ENCODE measurements at places on chromosomes 1 and 21. TPM values are rescaled to one million over a fixed set of nuclear protein-coding genes. Genes with fewer than 3 reads are reported as not detected.
A peak's percentile ranks its signal among the peaks of the same experiment; 100 is the strongest.

DNA sequence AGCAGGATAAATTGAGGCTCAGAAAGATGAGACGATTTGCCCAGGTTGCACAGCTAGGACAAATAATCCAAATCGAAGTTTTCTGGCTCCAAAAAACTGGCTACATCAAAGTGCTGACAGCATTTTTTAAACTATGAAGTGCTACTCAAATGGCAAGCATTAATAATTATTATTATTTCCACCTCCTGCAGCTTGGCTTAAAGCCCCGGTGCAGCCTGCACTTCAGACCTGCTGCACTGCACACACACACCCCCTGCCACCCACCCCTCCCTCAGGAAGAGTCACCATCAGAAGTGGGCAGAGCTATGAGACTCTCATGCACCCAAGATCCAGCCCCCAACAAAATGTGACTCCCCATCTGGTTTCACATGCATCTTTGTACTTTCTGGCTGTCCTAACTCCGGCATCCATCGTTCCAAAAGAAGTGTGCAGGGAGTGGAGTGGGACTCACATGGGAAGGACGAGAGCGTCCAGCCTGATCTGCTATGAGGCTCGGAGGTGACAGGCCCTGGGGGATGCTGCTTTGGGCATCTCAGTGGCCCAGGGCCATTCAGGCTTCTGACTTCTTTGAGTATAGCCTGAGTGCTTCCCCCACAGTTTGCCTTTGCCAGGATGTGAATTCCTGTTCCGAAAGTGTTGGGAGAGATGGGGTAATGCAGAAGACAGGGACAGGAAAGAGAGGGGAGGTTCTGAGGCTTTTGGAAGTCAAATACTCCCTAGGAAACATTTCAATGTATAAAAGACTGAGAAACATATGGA, 65.0 kb upstream of the FAM20B start:
- DNase-seq, result no peak

- DNase-seq, result no peak
These were observed 418.5 kb downstream of the PTPRC start for GRCh38 chr1:199057322-199057721.

DNA sequence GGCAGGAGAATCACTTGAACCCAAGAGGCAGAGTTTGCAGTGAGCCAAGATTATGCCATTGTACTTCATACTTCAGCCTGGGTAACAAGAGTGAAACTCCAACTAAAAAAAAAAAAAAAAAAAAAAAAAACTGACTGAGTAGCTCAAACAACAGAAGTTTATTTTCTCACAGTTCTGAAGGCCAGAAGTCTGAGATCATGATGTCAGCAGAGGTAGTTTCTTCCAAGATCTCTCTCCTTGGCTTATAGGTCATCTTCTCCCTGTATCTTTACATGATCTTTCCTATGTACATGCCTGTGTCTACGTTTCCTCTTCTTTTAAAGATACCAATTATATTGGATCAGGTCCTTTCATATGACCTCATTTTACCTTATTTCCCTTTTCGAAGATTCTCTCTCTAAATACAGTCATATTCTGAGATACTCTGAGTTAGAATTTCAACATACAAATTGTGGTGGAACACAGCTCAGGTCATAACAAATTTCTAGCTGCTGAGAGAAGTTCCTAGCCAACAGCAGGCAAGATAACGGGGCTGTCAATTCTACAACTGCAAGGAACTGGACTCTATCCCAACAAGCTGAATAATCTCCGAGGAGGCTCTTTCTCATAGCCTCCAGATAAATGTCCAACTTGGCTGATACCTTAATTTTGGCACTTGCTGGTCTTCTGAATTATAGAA, 187.7 kb upstream of the ADAMTS5 start:
- DNase-seq, result no peak

DNA sequence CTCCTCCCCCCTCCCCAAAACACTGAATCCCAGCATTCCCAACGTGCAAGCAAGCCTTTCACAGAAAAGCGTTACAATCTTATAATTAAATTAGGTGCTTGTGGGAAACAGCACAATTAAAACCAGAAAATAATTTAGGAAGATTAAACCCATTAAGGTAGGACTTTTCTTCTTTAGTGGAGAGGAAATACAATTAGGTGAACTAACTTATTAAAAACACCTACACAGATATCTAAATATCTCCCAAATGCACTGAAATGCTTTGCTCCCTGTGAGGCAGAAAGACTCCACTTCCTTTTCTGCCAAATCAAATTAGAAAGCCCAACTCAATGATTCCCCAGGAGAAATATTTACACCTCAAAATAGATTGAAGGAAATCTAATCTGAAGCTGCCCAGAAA, 60.9 kb upstream of the ETS2 start:
- no peak for DNase-seq

DNA sequence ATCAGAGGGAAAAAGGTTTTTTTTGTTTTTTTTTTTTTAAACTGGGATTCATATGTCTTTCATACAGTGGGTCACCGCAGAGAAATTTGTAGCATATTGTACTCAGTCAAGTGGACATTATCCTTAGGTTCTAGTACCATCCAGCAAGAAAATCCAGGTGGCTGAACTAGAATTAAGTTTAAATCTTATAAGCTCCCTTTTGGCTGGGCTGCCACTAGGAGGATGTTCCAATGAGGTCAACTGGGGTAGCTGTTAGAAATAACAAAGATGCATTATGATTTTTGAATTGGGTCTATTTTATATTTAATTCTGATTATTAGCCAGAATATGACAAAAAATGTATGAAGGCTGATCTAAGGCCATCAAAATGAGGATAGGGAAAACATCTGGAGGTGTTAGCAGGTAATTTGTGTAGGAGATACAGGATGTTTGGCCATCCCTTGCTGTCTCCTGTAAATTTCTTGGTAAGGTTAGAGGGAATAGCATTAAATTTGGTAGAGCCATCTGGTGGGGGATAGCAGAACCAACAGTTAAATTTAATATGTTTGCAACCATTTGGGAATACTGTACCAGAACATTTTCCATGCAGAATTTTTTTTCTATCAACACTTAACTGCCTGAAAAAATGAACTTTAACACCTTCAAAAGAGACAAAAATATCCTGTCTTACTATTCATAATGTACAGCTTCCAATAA, 568.5 kb upstream of the B3GALT2 start:
- DNase-seq, result no peak

DNA sequence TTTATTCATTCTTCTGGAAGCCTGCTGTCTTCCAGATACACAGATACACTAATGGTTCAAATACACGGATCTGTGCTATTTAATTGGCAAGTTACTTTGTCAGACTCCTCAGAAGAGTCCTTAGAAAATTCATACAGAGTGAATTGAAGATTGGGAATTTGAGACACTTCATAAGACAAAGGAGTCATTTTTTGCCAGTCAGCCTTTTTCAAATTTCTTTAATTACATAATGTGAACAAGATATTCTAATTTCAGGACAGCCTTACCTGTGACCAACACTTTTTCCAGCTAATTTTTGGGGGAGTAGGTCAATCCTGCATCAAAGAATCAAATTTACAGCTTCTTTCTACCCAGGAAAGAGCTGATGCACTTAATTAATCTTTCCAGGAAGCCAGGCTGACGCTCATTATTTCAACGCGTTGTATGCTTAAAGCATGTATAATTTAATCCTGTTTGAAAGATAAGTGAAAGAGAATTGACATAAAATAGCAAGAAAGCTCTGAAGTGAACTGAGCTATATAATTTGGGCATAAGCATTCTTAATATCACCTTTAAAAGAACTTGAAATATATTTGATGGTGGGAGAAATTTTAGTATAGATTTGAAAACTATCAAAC, 12.8 kb upstream of the NRIP1 start:
- no peak for DNase-seq

GRCh38 chr1:153361480-153362109, 3.9 kb downstream of the S100A9 start:
- no peak for DNase-seq

DNA sequence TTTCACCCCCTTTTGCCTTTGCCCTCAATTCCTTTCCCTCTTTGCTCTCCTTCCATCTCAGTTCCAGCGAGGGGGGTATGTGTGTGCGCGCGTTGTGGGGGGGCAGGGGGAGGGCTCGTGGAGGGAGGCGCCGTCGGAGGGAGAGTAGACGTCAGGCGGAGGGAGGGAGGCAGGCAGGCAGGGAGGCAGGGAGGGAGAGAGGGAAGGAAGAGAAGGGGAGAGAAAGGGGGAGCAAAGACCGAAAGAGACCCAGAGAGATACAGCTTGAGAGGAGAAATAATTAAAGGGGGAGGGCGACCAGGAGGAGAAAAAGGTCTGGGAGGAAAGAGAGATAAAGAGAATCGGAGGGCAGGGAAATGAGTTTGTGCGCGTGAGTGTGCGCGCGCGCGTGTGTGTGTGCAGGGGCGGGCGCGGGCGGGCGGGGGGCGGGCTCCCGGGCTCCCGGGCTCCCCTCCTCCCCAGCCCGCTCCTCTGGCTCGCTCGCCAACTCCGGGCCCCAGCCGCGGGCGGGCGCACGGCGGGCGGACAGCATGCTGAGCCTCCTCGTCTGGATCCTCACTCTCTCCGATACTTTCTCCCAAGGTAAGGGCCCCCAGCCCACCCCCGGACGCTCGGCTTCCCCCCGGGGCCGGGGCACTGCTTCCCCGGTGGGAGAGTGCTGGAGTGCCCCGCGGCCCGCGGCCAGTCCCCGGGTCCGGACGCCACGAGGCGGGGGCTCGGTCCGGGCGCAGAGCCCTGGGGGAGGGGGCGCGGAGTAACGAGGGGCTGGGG, at the start of gene KIRREL1:
Gene KIRREL1, plus strand, starts transcription at position 499 of the 771 bp plus-strand sequence. Its CDS starts 32 bp downstream, at position 531.
- DNase-seq, result peak; percentile 57

DNA sequence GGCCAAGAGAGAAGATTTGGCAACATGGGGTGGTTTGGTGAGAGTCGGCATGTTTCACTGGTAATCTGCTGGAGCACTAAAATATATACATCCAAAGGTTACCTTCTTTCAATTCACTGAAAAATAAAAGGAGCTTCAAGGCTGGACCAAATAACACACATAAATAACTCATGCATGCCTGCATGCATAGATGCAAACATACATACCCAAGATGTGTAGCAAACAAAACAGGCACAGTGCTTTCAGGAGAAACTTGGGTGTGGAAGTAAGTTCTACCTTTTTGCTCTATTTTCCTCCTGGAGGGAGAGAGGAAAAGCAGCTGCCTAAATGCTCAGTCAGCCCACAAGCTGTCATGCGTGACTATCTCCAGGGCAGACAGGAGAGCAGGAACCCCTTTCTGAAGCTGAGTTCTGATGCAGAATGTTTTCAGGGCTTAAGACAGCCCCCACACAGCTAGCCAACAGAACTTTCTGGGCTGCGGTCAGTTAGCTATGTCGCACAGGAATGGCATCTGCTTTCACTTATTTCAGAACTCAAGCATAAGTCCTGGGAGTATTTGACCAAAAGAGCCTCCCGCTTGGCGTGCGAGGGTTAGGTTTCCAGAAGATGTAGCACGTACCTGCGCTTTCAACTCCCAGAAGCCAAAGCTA, 166.2 kb downstream of the TOMM20 start:
- no peak for DNase-seq

DNA sequence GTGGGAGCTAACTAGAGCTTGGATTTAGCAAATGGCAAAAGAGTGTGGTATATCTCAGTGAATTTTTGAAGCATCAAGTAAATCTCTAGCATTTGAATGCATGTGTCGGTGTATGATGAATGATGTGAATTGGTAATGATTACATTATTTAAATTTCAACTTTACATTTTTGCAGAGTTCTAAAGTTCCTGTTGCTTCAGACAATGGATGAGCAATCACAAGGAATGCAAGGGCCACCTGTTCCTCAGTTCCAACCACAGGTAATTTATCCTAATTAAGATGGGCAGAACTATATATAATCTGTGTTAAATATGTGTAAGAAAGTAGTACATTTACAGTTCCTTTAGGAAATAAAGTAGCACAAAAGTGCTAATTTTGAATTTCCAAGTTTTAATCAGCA, 75.6 kb downstream of the NEK7 start:
- no peak for DNase-seq

GRCh38 chr1:19179597-19180264, 30.3 kb downstream of the UBR4 start:
- DNase-seq, result no peak

CALML6 gene
- total RNA-seq, result 0.59 TPM

FASLG gene
- total RNA-seq, result not detected

HAX1 gene
- 112 TPM for total RNA-seq

CLCA4 gene
- not detected for total RNA-seq

CELA2A gene
- not detected for total RNA-seq

TBCE gene
- 19.0 TPM for total RNA-seq

SELENBP1 gene
- 9.8 TPM for total RNA-seq

CLDN19 gene
- not detected for total RNA-seq

TEDDM1 gene
- total RNA-seq, result not detected

CFHR1 gene
- not detected for total RNA-seq

RGS18 gene
- total RNA-seq, result not detected

XCL2 gene
- not detected for total RNA-seq

ASTN1 gene
- total RNA-seq, result not detected
